ENCODE measurements at places on chromosomes 5 and 9.
A peak's percentile ranks its signal among the peaks of the same experiment; 100 is the strongest.

DNA sequence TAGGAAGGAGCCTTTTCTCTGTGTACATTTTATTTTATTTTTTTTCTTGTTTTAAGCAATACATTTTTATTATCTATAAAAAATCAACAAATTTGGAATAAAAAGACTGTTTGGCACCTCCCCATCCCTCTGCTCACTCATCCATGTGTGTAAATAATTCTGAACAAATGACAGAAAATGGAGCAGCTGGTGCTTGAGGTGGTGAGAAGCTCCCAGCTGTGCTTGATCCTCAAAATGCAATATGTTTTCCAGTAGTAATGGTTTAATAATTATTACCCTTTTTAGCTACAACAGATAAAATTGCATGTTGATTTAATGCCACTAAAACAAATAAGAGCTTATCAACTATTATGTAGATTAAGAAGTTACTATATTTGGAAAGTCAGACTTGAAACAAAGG lies 132.5 kb downstream of the CDH18 start:
- no peak for DNase-seq

DNA sequence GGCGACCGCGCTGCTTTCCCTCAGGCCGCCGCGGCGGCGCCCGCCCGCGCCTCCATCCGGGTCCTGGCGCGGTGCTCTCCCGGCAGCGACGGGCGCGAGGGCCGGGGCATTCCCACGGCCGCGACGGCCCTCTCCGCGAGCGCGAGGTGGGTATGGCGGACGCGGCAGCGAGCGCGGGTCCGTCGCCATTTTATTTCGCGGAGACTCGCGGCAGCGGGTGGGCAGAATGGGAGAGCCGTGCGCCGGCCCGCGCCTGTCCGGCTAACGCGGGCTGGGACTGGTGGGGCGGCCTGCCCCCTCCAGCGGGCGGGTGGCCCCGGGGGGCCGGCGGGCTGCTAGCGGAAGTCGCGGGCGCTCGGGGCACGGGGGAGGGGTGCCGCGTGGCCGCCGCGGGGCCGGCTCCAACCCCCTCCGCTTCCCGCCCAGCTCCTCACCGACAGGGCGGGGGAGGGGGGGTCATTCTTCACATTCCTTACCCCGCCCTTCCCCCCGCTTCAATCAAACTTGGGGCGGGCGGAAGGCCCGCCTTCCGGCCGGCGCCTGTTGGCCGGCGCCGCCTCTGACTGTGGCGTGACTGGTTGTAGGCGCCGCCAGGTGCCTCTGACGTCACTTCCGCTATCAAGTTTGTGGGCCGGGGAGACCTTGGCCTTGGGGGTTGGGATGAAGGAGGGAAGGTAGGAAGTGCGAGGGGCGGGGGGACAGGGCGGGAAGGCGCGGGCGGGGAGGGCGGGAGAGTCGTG lies 82.1 kb downstream of the PTPDC1 start:
- DNase-seq, result peak; percentile 99

- DNase-seq, result no peak
Measured at GRCh38 chr9:111663301-111663823, 2.0 kb downstream of the GNG10 start.

- no peak for DNase-seq
Measured at GRCh38 chr9:125559894-125560293, 147.1 kb downstream of the MAPKAP1 start.

DNA sequence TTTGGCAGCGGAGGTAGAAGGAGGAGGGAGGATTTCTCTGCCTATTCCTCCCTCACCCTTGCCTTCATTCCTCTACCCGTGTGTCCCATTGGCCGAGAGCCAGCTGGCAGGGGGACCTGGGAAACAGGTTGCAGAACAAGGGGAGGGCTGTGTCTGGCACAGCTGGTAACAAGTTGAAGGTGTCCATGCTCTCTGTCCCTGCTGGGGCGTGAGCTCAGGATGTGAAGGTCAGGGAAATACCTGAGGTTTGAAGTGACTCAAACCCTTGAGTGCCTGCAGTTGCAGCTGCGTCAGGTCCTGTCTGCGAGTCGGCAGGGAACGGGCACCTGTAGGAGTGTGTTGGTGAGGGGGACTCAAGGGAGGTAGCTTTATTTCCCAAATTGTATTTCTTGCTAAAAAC lies 16.2 kb downstream of the MIGA2 start:
- no peak for DNase-seq
